ENCODE measurements at places on chromosomes 5 and 9.

- no peak for DNase-seq
Measured at GRCh38 chr9:124019771-124020519, 8.4 kb downstream of the LHX2 start.

DNA sequence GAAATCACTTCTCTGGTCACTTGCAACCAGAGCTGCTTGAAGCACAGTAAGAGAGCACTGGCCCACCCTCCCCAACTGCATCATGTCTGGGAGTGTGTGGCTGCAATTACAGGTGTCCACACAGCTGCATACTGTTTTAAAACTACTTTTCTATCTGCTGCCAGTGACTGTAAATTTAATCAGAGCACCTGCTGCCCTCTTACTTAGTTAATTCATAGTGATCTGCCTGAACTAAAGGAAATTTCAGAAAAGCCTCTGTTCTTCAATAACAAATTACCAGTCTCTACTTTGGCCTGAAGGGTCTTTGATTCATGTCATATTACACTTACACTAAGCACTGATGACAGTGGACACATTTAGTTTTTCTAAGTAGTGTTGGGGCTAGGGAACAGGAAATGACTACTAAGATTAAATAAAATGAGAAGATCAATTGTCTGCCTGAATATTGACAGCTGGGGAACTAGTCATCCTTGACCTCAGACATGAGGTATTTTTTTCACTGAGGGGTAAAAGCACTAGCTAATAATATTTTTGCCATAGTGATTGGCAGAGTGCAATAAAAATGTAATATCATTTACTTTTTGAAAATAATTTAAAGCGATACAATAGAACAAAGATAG lies 788.9 kb upstream of the GRAMD2B start:
- DNase-seq: no peak

- DNase-seq: no peak
Measured at GRCh38 chr9:126440940-126441339, 114.3 kb downstream of the MVB12B start.

DNA sequence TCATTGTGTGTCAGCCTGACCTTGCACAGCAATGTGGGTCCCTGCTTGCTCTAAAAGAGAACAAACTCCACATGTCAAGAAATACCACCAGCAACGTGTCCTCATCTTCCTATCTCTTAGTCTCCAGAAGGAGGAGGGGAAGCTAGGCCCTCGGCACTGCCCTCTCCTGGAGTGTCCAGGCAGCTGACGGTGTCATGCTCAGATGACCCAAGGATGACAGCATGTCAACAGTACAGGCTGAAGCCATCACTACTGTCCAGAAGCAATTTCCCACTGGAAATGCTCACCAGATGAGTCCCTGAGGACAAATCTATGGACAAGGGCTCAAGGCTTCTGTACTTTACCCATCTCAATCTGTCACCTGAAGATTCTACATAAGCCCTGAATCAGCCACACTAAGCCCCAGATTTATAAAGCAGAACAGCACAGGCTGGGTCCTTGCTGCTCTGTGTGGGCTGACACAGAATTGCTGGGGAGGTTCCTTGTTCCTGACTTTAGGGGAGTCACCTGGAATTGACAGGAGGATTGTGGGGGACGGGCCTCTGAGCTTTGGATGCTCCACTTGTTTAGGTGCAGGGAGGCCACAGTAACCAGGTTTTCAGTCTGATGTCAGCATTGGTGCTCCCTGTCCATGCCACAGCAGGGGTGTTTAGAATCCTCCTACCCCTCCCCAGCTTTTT lies 210.2 kb downstream of the DAB2IP start:
- DNase-seq: no peak

DNA sequence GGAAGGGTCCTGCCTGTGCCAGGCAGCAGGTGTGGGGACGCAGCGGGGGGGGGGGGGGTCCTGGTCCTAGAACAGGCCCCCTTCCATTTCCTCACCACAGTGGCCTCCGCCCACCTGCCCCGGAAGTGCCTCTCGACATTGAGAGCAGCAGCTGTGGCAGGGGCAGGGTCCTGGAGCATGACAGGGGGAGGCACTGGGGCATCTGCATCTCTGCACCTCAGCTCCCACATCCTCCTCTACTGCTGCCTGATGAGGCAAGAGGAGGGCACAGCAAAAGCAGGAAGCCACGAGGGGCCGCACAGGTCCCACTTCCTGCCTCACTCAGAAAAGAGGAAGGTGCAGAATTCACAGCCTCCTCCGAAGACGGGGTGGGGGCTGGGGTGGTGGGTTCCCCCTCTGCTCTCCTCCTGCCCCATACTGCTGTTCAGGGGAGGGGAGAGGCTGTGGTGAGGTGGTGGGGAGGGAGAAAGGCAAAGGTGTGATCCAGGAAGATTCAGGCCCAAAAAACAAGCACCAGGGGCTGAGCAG lies 14.8 kb downstream of the AKNA start:
- DNase-seq: peak; percentile 69

- no peak for DNase-seq
Measured at GRCh38 chr5:151632524-151632923, 41.4 kb upstream of the FAT2 start.

GRCh38 chr5:53381-54174 lies 38.4 kb upstream of the PLEKHG4B start:
- DNase-seq: peak; percentile 44

GRCh38 chr9:108272349-108272899 lies 583.4 kb downstream of the ACTL7B start:
- DNase-seq: no peak

- no peak for DNase-seq
Measured at GRCh38 chr5:136622747-136623146, 257.4 kb upstream of the TRPC7 start.

- no peak for DNase-seq
Measured at GRCh38 chr5:148390914-148391313, 7.2 kb downstream of the FBXO38 start.

DNA sequence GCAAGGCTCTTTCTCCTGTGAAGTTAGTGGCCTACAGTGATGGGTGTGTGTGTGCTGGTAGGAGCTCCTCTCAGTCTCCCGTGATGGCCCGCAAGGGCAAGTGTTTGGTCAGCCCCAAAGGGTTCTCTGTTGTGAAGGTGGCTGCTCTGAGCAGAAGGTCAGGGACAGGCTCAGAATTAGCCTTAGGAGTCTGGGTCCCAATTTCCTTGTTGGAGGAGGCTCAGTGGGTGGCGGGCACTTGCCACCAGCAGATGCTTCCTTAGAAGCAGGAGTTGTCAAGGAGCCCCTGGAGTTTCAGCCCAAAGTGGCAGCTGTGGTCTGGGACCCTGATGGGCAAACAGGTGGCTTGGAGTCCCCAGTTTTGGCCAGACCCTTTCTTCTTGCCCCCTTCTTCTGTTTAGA lies 154.4 kb downstream of the MACROH2A1 start:
- no peak for DNase-seq

DNA sequence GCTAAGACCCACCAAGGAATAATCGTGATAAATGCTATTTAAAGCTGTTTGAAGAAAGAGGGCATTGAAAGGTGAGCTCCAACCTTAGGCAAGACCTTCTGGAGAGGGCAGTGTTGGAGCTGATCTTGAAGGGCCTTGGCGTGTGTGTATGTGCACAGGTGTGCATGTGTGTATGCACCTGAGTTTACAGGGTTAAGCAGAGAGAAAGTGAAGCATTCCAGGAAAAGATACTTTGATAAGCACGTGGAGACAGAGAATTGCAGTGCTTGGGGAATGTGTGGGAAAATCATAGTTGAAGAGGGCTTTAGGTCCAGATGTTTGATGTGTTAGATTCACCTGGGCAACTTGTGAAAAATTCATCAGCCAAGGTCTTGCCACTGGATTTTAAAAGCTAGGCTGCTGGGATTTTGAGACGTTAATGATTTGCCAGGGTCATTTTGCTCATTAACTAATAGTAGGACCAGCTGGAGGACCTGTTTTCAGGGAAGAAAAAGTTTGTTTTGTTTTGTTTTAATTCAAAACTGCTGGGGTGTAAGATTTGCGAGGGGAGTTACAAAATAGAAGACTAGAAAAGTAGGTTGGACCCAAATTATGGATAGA lies 78.3 kb upstream of the ANKRD55 start:
- DNase-seq: no peak

- no peak for DNase-seq
Measured at GRCh38 chr9:34663303-34663605, 797 bp upstream of the CCL27 start.

DNA sequence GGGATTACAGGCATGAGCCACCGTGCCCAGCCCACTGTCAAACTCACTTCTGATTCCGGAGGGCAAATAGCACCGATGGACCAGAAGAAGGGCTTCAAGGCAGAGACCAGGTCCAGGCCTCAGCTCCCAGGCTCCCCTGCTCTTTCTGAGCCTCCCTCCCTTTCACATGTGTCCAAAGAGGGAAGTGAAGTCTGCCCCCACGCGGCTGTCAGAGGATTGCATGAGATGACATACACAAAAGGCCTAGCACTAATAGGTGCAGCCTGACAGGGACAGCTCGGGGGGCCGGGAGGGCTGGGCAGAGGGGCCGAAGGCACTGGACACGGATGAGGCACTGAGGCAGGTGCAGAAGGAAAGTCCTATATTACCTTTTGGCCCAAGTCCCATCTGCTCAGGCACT lies 16.1 kb downstream of the FBP1 start:
- peak; percentile 6 for DNase-seq

GRCh38 chr5:79407591-79407990 lies 106.3 kb downstream of the HOMER1 start:
- no peak for DNase-seq

DNA sequence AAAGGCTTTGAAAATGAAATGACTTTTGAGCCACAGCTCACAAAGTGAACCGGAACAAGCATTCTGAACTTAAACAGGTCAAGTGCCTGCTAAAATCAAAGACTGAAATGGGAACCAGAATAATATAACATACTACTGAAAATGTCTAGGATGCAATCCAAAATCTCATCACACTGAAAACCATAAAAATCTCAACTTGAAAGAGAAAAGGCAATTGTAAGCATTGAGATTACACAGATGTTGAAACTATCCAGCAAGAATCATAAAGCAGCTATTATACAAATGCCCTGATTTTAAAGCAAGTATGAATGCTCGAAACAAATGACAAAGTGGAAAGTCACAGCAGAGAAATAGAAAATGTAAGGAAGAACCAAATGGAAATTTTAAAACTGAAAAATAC lies 211.5 kb upstream of the GAS1 start:
- DNase-seq: no peak

DNA sequence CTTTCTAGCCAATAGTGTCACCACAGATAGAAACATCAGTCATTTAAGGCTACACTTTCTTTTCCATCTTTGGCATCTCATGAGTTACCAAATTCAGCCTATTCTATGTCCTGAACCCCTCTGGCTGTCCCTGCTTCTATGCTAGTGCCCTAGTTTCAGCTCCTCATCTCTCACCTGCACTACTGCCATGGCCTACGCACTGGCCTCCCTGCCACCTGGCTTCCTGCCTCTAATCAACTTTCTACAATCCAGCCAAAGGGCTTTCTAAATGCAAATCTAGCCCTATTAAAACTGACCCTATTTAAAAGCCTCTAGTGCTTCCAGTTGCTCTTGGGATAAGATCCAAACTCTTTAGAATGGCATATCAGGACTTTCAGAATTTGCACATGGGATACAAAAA lies 482.9 kb downstream of the TMEM38B start:
- no peak for DNase-seq

DNA sequence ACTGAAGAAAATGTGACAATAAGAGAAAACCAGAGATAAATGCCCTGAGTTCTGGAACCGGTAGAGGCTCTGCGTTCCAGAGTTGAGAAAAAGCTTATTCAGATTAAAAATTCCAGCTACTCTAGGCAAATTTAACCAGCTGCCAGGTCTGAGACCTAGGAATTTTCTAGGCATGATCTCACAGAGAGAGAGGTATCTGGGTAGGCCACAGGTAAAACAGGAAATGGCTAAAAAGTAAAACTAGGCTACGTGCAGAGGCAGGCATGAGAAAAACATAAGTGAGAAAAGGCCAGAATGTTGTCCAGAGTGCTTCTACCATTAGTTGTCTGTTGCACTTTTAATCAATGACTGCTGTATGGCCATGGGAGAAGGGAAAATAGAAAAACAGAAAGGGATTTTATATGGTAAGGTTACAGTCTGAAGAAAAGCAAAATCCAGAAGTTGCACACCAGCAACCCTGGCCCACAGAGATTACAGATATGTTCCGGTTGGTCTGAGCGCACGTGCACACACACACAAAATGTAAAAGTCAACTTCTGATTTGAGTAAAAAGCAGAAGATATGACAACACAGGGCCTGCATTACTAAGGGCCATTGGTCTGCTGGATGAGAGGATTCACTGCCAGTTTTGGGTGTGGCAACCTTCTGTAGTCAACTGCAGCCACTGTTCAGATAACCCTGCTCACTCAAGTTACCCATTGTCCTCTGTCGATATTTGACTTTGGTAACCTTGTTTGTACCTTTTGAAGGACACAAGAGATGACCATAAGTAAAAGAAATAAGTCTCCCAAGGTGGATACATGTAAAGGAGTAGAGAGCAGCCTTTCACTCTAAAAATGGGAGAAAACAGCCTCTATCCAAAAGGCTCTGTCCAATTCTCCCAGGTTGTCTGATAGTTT lies 266.0 kb downstream of the DTWD2 start:
- no peak for DNase-seq

DNA sequence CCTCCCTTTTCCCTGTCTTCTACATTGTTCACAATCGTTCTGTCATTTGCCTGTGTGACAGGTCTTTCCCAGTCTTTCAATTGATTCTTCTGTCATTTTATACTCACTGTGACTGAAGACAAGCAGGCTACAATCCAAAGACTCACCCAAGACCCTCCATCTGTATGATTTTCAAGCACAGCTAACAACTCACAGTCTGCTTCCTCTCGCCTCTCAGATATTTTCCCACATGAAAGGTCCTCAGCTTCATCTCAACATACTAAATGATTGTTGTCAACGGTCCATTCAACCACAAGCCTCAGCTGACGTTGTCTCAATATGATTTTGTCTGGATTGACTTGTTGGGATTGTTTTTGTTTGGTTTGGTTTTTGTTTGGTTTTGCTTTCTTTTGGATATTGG lies 346.5 kb downstream of the NFIB start:
- no peak for DNase-seq

DNA sequence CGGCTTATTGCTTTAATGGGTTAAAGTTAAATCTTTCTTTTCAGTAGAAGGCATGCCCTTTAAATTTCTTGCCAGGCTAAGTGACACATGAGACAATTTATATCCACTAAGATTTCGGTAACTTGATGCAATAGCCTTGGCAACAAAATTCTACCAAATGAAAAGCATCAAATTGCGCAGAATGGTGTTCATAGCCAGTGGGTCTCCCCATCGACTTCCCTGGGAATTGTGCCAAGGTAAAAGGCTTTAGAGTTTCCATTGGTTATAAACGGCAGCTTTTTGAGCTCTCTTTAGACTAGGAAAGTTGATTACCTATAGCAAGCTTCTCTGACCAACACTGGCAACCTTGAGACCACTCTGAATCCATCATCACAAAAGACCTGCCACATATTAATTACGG lies 358.4 kb downstream of the ARRDC3 start:
- no peak for DNase-seq

Measured in activated CD4-positive, alpha-beta T cell treated with anti-CD3 and anti-CD28 coated beads for 4 hours (primary cell).